ENCODE measurements at places on chromosomes 13 and 19. TPM values are rescaled to one million over a fixed set of nuclear protein-coding genes. Genes with fewer than 3 reads are reported as not detected.

The WASF3 gene
- total RNA-seq, result 24.5 TPM

The METTL21C gene
- not detected for total RNA-seq

The KCNK6 gene
- 11.8 TPM for total RNA-seq

The ERICH4 gene
- total RNA-seq, result not detected

GRCh38 chr19:17527326-17527725, 15.9 kb downstream of the PGLS start:
- no peak for DNase-seq

The KATNAL1 gene
- total RNA-seq, result 20.8 TPM

DNA sequence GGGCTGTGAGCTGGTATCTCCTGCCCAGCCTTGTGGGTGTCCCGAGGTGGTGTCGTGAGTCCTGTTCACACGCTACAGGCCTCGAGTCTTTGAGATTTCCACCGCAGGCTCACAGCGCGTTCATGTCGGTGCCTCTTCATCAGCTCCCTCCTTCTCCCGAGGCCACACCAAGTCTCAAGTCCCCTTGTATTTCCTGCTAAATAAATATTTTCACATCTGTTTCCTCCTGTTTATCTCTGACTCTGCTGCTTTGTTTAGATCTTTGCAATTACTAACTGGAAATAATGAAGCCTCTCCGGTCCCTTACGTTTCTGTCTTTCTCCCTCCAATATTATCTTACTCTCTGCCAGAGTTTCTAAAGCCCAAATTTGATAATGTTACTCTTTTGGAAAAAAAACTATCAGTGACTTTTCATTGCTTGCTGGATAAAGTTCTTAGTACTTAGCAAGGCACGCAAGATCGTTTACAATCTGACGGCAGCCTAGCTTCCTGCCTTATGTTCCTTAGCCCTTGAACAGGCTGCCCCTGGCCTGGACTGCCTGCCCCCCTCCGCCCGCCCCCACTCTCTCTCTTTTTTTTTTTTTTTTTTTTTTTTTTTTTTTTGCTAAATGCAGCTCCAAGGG, 130.5 kb upstream of the RNF113B start:
- peak; percentile 83 for DNase-seq

GRCh38 chr13:86882107-86882506, 789.1 kb upstream of the SLITRK5 start:
- DNase-seq, result no peak

DNA sequence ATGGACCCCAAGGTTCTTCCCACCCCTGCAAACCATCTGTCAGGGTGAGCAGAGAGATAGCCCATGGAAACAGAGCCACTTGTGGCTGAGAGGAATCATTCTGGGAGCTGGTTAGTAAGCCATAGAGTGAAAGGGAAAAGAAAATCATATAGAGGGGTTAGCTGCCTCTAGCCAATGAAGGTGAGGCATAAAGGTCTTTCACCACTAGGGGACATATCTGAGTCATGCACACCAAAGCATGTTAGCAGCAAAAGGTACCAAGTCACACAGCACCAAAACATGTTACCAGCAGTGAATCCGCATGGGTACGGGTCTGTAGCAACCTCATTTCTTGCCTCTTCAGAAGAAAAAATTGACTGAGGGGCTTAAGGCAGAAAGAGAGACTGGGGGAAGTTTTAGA, 76.7 kb upstream of the ZNF43 start:
- DNase-seq, result no peak
